Colonic mucosa (tissue), 4 donors: ENCODE measurements at places on chromosomes 12 and 14. TPM values are rescaled to one million over a fixed set of nuclear protein-coding genes. Genes with fewer than 3 reads are reported as not detected.

Gene TAMALIN
- 15.2 TPM for total RNA-seq

Gene TUNAR
- 0.11 TPM for total RNA-seq

Gene TMEM121
- 0.82 TPM for total RNA-seq

Gene FAM181A
- not detected for total RNA-seq

Gene SPSB2
- 8.4 TPM for total RNA-seq

Gene KLHL33
- total RNA-seq: 0.05 TPM

Gene GYS2
- not detected for total RNA-seq

Gene P2RX4
- 82.2 TPM for total RNA-seq

Gene INSM2
- not detected for total RNA-seq

Gene GALC
- 14.9 TPM for total RNA-seq

Gene SIX6
- total RNA-seq: not detected

Gene HIGD1C
- not detected for total RNA-seq

Gene C14orf132
- total RNA-seq: 2.2 TPM

Gene WNT1
- total RNA-seq: not detected

Gene SOCS2
- 14.2 TPM for total RNA-seq

Gene KLRG1
- total RNA-seq: 0.54 TPM

Gene GZMB
- total RNA-seq: 1.1 TPM

Gene GPRC5D
- total RNA-seq: 0.27 TPM

Gene AKAP6
- total RNA-seq: 1.3 TPM

Gene KIF26A
- 6.6 TPM for total RNA-seq

Gene STON2
- 15.1 TPM for total RNA-seq

Gene CD4
- total RNA-seq: 13.4 TPM

Gene SCARB1
- total RNA-seq: 44.9 TPM

Gene HVCN1
- 2.1 TPM for total RNA-seq

Gene PDZRN4
- total RNA-seq: 3.5 TPM

Gene SAMD4A
- 5.6 TPM for total RNA-seq

Gene CSRP2
- 7.4 TPM for total RNA-seq

Gene ESRRB
- total RNA-seq: 0.21 TPM

Gene MUCL1
- not detected for total RNA-seq

Gene JAG2
- total RNA-seq: 11.0 TPM

Gene KRT75
- 0.10 TPM for total RNA-seq

Gene PZP
- not detected for total RNA-seq

Gene UBC
- total RNA-seq: 1,043 TPM

Gene NINJ2
- 4.2 TPM for total RNA-seq

Gene LTB4R
- total RNA-seq: 4.0 TPM

Gene TSPAN19
- not detected for total RNA-seq

Gene ALG10
- total RNA-seq: 10.2 TPM

Gene TMCC3
- total RNA-seq: 77.4 TPM

Gene NAA25
- 19.7 TPM for total RNA-seq

Gene WNK1
- total RNA-seq: 81.8 TPM

Gene SCNN1A
- total RNA-seq: 188 TPM

Gene HNF1A
- 18.0 TPM for total RNA-seq

Gene TSHR
- total RNA-seq: 0.11 TPM

Gene BDKRB1
- total RNA-seq: 5.5 TPM

Gene OTOGL
- 0.08 TPM for total RNA-seq

Gene SLC39A5
- 163 TPM for total RNA-seq

Gene BCAT1
- total RNA-seq: 7.4 TPM

Gene KCNA1
- 0.61 TPM for total RNA-seq
